ENCODE measurements at places on chromosomes 4 and X.

DNA sequence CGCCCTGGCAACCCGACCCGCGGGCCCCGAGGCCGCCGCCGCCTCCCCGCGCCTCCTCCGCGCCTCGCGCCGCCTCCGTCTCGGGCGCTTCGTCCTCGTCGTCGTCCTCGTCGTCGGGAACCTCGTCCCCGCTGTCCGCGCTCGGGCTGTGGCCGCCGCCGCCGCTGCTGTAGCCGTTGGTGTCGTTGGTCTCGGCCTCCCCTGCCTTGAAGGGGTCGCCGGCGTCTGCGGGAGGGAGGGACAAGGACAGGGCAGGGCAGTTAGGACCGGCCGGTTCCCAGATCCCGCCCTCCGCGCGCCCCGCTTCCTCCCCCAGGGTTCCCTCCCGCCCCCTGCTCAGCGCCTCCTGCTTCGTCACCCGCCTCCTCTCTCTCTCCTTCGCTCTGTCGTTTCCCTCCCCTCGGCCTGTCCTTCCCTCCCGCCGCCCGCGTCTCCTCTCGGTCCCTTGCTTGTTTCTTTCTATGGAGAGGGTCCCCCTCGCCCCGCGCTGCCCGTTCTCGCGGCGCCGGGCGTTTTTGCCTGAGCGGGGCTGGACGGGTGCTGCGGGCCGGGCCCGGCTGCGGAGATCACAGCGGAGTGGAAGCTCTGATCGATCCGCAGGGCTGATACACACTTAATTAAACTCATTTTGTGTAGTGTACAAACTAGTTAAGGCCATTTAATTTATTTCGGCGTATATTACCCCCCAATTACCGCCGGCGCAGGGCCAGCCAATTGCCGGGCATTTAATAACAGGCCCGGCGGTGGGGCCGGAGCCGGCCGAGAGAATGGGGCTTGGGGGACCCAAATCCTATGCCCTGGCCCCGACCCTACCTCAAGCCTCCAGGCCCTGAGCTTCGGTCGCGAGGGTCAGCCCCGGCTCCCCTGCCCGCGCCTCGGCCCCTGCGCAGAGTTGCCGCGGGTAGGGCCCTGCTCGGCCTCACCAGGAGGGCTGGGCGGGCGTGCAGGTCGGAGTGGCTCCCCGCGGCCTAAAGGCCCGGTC lies 2.4 kb downstream of the NKX1-1 start:
- no peak for DNase-seq

DNA sequence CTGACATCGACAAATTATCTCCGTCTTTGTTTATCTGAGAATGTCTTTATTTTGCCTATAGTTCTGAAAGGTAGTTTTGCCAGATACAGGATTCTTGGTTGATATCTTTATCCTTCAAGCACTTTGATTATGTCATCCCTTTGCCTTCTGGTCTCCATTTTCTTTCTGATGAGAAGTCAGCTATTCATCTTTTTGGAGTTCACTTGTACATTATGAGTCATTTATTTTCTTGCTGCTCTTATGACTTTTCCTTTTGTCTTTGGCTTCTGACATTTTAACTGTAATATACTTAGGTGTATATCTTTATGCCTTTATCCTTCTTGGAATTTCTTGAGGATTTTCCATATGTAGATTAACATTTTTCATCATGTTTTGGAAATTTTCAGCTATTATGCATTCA lies 51.4 kb downstream of the SHROOM4 start:
- no peak for DNase-seq

- peak; percentile 37 for DNase-seq
These were observed 6.8 kb upstream of the TCEANC start for GRCh38 chrX:13646154-13646549.

GRCh38 chr4:186592966-186593586 lies 37.7 kb upstream of the MTNR1A start:
- no peak for DNase-seq

DNA sequence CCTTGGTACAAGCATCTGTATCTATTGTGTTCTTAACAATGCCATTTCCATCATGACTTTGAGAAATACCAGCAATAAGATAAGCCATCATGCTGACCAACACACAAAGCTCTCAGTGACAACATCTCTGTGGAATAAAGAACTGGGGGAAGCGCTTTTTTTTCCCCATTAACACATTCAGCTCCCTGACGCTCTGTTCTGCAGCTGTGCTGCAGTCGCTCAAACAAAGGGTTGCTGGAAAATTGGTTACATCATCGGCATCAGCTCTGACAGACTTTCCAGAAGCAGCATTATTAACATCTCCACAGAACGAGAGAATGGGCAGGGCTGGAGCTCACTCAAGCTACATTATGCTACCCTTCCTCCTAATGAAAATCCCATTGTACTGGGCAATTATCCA lies 39.9 kb downstream of the DCX start:
- no peak for DNase-seq

DNA sequence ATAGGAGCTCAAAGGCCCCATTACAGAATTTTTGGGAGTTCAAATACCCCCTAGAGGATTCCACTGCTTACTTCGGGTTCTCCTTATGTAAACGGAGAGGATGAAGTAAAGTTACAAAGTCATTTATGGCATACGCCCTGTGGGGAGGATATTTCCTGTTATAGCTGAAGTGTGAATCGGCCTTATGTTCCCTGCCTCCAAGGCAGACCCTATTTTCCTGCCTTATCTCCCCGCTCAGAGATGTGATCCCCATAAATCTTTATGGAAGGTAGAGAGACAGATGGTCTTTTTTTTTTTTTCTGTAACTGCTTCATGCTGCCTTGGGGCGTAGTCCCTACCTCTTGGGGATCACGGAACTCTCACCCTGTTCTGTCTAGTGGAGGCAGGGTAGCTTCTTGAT lies 56.0 kb upstream of the DHX15 start:
- no peak for DNase-seq

GRCh38 chr4:67909905-67910584 lies 26.2 kb upstream of the TMPRSS11D start:
- no peak for DNase-seq

DNA sequence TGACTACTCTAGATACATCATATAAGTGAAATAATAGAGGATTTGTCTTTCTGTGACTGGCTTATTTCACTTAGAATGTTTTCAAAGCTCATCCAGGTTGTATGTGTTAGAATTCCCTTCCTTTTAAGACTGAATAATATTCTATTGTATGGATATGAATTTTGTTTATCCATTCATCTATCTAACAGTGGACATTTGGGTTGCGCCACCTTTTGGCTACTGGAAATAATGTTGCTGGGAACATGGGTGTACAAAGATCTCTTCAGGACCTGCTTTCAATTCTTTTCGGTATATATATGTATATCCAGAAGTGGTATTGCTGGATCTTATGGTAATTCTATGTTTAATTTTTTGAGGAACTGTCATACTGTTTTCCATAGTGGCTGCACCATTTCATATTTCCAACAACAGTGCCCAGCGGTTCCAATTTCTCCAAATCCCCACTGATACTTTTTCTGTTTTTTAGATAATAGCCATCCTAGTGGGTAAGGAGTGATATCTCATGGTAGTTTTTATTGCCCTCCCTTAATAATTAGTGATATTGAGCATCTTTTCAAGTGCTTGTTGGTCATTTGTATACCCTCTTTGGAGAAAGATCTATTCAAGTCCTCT lies 3.4 kb upstream of the SCD5 start:
- no peak for DNase-seq

DNA sequence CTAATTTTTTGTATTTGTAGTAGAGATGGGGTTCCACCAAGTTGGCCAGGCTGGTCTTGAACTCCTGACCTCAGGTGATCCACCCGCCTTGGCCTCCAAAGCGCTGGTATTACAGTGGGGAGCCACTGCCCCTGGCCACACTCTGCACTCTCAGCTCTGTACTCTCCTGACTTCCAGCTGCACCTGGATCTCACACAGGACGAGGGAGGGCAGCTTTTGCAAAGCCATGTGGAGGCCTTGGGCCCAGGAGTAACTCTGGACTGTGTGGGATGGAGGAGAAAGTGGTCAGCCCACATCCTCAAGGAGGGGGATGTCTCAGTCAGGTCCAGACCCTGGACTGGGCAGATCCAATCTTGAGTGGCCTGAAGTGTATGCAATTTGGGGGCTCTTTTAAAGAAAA lies 23.0 kb downstream of the NAT8L start:
- DNase-seq = no peak

- DNase-seq = no peak
These were observed 211.9 kb upstream of the UGT8 start for GRCh38 chr4:114386637-114387233.

- DNase-seq = no peak
These were observed 201.0 kb upstream of the STK26 start for GRCh38 chrX:131821945-131822622.

DNA sequence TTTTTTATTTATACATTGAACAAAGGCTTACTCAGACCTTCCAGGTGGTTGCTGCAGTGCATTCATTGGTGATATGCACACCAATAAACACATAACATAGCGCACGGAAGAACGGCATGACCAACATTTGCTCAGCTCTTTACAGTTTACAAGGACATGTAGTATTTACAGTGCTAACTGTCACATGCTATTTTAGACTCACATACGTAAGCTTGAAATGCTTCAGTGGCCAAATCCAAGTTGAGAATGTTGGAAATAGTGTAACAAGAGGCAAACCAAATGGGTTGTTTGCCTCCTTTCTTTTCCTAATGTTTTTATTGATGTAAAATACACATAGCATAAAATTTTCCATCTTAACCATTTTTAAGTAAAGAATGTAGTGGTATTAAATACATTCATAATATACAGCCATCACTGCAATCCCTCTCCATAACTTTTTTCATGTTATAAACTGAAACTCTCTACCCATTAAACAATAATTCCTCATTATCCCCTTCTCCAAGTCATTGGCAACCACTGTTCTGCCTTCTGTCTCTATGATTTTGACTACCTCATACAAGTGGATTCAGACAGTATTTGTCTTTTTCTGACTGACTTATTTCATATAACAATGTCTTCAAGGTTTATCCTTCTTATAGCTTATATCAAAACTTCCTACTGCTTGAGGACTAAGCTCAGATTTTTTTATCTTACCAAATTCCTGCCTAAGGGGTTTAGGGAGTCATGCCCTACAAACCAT lies 1722.9 kb upstream of the AGA start:
- DNase-seq = no peak

DNA sequence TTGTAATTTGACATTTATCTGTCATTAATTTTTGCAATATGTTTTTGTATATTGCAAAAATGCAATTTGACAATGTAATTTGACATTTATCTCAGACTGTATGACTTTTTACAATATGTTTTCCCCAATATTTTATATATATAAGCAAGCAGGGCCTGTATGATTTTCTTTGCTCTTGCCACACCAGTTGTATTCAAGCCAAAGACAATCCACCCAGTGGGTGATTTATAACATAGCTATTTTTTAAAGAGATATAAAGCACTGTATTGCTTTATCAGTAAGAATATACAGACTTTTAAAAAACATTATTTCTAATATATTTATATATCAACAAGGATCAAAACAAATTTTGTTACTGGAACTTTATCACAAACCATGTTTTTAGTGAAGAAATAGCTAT lies 47.3 kb downstream of the SLIT2 start:
- no peak for DNase-seq

GRCh38 chr4:83758285-83758684 lies 222.4 kb downstream of the GPAT3 start:
- no peak for DNase-seq
